ENCODE measurements at places on chromosomes 1 and 21.

GRCh38 chr1:10680487-10680886 lies 116.0 kb downstream of the CASZ1 start:
- DNase-seq = no peak

- no peak for DNase-seq
Measured at GRCh38 chr1:109930252-109930993, 19.8 kb downstream of the CSF1 start.

DNA sequence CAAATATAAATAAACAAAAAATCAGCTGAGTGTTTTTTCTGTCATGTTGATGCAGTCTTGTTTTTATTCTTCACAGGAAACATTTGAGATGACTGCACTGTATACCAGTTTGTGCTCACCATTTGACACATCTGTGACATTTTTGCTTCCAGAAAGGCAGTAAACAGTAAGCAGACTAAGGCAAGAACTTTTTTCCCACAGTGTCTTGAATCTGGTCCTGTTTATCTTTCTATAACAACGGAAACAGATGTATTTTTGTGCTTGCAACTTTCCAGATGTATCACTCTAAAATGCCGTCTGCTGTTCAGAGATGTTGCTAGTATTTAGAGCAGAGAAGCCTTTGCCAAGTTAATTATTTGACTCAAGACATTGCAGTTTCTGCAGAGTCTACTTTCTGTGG lies 105.5 kb downstream of the ZC3H11B start:
- DNase-seq = no peak

GRCh38 chr1:25198663-25199252 lies 33.5 kb downstream of the SYF2 start:
- no peak for DNase-seq

DNA sequence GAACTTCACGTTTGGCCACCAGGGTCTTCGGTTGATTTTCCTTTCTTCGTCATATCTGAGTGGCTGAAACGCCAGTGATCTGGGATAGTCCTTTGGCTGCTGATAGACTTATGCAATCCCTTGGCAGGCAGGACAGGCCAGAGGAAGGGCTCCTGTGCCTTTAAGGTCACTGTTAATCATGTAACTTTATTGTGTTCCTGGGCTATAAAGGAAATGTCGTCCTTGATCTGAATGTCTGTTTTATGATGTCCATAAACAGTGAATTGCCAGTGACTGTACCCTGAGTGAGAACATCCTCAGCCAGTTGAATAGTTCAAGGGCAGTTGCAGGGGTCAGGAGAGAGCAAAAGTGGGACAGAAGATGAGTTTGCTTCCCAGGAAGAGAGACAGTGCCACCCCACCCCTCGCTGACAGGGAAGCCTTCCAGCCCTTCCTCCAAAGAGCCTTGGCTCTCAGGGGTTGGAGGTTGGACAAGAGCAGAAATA lies 68.0 kb downstream of the PDE9A start:
- DNase-seq = no peak

DNA sequence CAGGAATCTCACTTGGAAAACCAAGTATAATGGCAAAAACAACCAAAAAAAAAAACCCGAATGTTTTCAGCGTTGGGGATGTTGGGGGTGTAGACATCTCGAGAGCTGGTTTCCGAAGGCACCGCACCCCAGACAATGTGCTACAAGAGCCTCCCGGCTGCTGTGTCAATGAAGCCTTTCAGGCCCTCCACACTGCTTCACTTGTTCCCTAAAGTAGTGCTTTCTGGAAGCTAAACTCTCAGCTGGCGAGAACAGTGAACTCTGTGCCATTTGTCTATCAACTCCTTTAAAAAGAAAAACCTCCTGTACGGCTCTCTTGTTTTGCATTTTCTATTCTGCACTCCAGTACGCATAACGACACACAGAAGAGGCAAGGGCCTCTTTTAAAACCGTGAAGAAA lies 32.5 kb downstream of the PLEKHO1 start:
- no peak for DNase-seq

DNA sequence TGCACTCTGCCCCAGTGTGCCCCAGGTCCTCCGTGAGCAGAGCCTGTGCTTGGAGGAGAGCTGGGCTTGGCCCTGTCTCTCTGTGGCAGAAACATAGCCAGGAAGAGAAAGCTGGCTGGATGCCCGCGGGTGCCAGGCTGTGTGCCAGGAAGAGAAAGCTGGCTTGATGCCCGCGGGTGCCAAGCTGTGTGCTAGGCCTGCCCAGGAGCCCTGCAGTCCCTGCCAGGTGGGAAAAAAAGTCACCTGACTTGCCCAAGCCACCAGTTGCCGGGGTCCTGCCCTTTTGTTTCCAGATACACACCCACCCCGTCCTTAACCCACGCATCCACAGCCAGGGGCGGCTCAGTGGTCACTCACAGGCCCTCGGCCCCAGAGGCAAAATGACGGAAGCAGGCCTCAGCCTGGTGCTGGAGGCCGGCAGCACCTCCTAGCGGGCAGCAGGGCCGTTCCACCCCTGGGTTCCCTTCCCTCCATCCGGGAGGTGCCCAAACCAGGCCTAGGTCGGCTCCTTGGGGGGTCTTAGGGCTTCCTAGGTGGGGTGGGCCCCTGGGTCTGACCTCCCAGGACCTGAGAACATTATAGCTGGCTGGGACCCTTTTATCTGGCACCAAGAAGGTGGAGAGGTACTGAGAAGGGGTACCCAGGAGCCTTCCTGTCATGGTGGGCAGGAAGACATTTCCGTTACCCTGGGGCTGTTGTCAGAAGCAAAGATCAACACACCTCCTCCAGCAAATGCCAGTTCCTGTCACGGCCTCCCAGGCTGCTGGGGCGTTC lies 9.1 kb downstream of the ITGB2 start:
- DNase-seq = no peak

GRCh38 chr21:42298237-42298636 lies 17.0 kb downstream of the TFF3 start:
- no peak for DNase-seq

DNA sequence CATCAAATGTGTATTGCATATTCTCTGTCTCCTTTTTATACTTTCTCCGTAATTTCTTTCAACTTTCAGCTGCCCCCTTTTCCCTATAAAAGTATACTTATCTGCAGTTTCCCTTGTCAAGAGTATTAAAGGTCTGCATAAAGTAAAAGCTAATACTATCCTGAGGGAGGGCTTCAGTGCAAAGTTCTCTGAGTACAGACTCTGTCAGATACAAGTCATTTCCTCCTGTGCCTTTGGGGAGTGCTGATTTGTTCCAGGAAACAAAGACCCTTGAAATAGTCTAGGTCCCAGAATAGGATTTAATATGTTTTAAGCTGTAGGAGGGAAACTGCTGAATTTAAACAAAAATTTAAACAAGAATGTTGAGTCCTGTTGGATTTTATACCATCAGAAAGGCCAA lies 11.7 kb downstream of the GPR161 start:
- no peak for DNase-seq

DNA sequence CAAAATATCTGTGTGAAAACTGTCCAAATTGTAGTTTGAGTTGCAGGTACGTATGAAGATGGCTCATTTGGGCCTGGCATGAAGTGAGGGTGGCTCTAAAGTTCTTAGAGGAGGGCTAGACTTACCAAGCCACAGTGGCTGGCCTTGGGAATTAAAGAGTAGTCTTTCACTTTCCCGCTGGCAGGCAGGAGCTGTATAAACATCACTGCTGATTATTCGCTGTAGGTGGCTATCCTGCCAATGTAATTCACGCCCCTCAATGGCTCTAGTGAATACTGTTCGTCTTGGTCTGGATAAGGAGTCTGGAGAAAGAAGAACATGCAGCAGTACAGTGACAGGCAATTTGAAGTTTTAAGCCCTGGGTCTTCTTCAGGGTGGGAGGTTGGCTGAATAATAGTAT lies 31.0 kb downstream of the UROD start:
- DNase-seq = no peak

DNA sequence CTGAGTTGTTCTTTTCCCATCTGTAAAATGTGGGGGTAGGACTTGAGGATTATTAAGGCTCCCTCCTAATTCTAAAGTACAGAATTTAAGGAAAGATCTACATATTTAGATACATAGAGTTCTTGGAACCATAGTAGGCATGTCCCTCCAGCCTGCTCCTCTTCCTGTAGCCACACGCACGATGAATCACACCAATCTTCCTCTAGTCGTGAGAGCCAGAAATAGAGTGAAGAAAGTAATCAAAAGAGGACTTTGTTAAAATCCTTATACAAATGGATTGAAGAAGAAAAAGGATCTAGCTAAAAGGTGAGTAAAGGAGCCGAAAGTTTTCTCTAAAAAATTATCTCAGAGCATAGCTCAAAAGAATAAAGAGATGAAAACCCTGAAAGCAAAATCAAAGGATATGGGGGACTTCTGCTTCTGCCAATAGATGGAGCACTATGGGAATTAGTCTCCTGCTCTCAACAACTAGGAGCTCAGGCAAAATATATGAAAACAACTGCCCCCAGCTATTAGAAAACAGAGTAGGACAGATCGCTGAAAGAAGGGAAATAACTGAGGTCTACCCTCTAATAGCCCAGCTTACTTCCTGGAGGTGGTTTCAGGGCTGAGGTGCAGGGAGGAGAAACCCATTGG lies 8.5 kb downstream of the C1orf141 start:
- DNase-seq = no peak

DNA sequence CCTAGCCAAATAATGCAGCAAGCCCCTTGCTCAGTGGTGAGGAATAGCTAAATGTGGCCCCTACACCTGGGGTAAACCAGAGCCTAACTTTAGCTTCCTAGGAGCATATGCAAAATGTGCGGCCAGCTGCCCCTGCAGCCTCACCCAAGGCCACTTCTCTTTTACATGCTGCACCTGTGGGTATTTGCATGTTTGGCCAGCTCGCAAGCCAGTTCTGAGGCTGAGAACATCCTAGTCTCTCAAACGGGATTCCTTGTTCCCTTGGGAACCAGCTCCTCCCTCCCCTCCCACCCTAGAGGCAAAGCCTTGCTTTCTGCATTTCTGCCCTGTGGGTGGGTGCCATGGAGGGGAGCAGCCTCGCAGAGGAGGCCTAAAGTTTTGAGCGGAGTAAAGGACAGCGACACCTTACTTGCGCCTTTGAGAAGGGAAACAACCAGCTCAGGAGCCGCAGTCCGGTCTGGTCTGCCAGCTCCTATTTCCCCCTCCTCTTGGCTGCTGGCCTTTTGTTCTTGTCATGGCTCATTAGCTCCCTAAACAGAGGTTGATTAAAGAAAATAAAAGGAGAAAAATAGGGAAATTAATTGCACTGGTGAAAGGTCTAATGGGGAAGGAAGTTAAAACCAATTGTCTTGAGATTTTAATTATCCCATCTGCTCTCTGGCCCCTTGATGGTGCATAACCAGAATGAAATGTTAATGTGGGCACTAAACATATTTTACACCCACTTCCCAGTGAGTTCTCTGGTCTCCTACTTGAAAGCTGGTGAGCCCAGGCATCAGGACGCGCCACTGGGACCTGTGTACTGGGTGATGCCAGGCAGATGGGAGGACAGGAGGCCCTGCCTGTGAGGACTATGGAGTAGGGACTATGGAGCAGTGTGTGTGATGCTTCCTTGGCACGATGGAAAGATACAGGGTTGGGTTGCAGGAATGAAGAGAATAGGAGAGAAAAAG lies 68.7 kb downstream of the TEX35 start:
- DNase-seq = no peak

Data from epithelial cell of prostate (primary cell).